ENCODE measurements at places on chromosomes 12 and 14.

- no peak for DNase-seq
Measured at GRCh38 chr12:215116-215515, 1.2 kb upstream of the SLC6A12 start.

DNA sequence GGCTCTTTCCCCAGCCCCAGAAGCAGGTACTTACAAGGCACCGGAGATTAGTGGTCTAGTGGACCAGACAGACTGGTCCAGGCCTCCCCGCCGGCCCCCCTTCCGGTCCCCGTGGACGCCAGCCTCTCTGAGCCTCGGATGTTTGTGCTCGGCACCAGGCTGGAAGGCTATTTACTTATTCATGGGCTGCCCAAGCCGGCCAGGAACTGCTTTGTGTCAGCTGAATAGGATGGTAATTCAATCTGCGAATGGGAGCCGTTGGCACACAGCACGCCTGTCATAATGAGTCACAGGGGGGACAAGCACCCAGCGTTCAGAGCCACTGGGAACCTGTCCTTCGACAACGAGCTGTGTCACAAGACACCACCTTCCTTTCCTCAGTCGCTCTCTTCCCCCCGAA is 82.3 kb downstream of the RIMBP2 start:
- DNase-seq: peak; percentile 34

- peak; percentile 79 for DNase-seq
Measured at GRCh38 chr12:116397148-116397547, 119.7 kb upstream of the MED13L start.

GRCh38 chr12:108495054-108495453 is 20.0 kb upstream of the FICD start:
- DNase-seq: peak; percentile 52

- no peak for DNase-seq
Measured at GRCh38 chr12:104381341-104381730, 75.4 kb upstream of the CHST11 start.

DNA sequence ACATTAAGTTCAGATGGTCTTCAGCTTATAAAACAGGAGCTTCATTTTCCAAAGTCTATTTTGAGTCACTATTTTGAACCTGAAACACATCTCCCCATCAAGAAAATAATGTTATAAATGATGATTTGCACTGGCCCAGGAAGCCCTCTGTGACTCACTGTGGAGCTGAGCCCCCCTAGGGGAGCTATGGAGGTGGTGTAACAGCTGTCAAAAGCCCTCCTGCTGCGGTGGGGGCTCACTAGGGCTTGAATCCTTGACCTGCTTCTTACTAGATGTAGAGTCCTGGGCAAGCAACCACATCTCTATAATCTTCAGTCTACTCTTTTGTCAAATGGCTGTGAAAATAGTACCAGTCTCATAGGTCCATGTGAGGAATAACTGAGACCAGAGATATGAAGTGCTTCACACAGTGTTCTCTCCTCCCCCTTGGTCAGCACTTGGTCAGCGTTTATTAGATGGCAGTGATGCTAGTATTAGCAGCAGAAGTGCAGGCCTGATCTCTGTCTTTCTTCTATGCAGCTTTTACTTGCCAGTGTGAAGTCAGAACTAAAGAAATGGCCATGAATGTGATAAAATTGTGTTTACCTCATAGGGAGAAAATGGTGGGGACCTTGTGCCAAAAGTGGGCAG is 83.4 kb downstream of the RTN1 start:
- no peak for DNase-seq

- no peak for DNase-seq
Measured at GRCh38 chr14:61217516-61217915, 63.6 kb downstream of the TMEM30B start.

DNA sequence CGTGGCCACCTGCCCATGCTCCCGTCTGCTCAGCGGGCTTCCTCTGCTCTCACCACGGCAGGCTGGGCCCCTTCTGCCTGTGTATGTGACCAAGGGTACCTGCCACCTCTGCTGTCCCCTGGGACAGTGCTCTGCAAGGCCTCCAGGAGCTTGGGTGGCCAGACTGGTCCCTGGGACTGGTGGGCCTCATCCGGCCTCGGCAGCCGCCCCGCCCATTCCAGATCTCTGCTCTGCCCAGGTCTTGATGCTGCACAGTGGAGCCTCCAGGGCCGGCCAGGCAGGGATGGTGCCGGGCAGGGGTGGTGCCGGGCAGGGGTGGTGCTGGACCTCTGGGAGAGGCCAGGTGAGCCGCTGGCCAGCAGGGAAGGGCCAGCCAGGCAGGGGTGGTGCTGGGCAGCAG is 9.0 kb downstream of the FBRSL1 start:
- DNase-seq: no peak

Data from HT1080 (cell line).